ENCODE measurements at places on chromosomes 2 and 18.

GRCh38 chr2:33617401-33617800, 18.3 kb upstream of the FAM98A start:
- no peak for DNase-seq

DNA sequence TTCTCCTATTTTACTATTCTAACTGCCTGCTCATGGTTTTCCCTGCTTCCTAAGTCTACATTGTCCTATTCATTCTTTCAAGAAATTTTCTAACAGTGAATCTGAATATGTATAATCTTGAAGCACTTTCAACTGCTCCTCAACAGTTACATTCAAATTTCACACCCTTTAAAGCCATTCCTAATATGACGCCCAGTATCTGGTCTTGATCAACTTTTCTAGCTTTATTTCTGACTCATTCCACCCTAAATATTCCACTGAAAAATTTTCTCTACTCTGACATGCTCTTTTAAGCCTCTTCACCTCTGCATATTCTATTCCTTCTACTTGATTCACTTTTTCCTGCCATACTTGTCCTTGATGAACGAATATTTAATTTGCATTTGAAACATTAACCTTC, 1893.9 kb upstream of the PIK3C3 start:
- DNase-seq = no peak

GRCh38 chr2:211014376-211014775, 458.0 kb downstream of the CPS1 start:
- DNase-seq = no peak

DNA sequence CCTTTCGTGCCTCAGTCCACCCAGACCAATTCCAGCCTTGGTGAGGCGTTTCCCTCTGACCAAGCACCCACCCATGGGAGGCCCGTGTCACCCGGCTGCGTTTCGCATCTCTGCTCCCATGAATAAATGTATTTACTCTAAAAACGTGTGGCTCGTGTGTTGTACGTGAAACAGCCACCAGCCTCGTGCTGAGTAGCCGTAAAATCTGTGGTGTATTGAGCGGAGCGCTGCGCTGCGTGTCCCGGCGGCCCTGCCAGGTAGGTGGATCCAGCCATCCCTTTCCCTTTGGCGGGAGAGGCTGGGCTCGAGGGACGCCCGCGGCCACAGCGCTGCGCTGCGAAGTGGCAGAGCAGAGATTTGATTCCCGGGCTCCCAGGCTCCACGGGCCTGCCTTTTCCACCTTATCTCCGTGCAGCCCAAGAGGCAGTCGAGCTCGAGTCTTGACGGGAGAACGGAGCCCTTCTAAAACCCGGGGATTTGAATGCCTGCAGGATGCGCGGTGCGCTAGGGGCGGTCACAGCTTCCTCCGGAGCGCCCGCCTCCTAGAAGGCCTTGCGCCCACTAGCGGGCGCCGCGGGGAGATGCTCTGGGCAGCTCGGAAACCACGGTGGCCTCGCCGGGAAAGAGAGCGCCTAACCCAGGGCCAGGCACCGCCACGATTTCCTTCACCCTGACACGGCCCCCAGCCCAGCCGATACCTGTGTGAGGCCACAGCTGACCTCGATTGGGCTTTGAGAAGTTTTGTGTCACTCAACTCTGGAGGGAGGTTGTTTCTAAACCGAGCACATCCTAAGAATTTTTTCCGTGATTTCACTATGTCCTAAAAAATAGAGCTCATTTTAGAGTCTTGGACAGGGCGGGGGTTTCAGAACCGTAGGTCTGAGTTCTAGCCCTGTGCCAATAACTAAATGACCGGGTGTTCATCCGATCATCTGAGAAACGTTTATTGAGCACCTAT, 3.9 kb upstream of the PSMD1 start:
- peak; percentile 51 for DNase-seq

DNA sequence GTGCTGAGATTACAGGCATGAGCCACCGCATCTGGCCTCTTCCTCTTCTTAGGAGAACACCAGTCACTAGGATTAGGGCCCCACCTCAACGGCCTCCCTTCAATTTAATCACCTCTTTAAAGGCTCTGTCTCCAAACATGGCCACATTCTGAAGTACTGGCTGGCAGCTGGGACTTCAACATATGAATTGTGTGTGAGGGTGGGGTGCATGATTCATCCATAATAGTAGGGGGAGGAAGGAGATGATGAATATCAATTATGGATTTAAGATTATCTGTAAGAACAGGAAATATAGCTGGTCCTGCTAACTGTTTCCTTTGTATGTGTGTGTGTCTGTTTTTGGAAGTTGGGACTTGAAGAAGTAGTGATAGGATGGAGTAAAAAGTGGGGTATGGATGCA, 14.7 kb upstream of the EPG5 start:
- no peak for DNase-seq

DNA sequence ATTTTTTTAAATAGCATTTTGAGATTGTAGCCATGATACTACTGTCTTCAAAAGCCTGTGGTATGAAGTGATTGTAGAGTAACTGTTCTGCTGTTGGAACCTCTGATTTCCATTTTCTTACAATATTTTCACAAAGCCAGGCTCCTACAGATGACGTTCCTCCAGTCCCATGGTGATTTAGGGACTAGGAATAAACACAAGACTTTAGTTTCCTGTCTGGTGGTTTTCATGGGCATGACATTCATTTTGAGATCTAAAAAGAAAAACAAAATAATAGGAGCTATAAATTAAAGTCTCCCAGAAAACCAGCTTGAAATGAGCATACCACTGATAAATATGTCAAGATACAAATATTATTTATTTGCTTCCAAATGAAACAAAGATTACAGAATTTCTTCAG, 1223.5 kb upstream of the CELF4 start:
- DNase-seq = no peak

DNA sequence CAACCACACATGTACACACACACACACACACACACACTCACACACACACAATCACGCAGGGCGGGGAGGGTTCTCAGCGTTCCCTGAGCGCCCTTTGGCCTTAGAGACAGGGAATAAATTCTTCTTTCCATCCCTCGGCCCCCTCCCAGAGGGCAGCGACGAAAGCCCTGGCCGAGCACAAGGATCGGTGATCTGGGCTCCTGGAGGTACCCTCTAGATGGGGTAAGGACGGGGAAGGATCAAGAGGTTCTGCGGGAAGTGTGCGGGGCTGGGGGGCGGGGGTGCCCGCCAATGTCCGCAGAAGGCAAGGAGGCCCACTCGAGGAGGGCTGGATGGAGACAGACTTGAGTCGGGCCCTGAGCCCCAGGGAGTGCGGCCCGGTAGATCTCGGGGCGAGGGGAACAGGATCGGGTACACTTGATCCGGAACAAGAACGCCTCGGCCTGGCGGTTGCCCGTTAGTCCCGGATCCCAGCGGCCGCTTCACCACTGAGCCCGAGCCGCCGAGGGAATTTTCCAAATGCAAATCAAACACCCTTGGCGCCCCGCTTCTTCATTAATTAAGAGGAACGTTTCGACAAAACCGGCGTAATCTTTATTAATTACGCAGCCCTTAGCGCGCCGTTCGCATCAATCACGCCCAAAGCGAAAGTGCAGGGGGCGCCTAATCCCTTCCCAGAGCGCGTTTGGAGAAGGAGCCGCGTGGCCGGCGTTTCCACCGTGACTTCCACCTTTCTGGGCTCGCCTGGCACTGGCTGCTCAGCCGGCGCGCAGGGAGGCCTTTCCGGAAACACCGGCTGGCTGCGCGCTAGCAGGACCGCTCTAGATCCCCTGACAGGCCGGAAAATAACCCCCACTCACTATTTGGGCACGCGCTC, 7.0 kb upstream of the PAX3 start:
- DNase-seq = peak; percentile 40

DNA sequence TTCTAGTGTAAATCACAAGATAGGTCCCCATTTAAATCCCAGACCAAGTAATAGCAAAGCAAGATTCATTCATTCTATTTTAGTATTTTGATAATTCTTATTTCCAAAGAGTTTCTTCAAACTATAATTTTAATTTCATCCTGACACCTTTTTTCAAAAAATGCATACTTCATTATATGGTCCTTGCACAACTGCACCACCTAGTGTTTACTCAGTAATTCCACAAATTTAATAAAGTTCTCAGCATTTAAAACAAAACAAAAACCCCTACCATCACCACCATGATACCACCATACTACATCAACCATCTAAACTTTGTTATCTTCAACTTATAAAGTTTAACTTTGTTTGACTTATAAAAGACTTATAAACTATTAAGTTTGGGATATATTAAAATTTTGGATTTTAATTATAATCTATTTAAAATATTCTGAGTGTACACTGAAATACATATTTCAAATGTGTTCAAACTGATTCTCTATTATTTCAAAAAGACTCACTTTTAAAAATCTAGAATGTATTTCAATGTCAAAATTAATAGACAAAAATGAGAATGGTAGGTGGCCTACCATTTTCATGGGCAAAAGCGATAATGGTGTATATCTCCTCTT, 44.2 kb downstream of the WDPCP start:
- no peak for DNase-seq

DNA sequence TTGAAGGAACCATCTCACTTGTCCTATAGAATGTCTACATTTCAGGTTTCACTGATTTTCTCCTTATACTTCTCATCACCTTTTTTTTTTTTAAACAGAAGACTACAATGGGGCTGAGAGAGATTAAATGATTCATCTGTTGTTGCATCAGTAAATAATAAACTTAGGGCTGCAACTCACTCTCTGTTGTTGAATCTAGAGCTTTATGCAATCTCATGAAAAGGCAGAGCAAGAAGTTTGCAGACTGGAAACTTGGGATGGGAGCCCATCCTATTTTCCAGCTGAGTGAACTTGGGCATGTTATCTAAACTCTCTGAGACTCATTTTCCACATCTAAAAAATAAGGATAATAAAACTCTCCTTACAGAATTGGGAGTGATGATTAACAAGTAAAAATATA, 58.4 kb downstream of the PDE1A start:
- no peak for DNase-seq

DNA sequence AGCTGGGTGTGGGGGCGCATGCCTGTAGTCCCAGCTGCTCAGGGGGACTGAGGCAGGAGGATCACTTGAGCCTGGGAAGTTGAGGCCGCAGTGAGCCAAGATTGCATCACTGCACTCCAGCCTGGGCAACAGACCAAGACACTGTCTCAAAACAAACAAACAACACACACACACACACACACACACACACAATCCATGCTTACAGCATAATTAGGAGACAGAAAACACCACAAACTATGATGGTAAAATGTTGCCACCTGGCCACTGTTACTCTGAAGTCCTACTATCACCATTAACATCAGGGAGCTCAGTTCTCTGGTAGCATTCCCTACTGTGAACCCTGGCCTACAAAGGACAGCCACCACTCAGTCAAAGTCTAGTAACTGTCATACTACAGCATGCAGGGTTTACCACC, 18.3 kb downstream of the DNPEP start:
- DNase-seq = no peak

GRCh38 chr2:28206762-28207161, 185.9 kb upstream of the FOSL2 start:
- DNase-seq = no peak

DNA sequence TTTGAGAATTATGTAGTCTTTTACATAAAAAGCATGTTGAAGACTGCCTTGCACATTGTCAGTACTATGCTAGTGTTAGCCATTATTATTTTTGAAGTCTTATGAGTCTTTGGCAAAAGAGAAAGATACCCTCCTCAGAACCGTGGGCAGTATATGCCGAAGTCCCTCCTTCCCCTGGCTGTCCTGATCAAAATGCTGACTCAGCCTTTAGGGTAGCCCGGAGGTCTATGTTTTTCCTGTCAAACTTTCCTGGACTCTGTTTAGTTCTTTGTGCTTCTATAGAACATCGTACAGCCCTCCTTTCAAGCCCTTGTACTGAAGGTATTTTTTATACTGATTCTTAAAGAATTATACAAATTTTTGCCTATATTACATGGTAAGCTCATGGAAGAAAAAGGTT, 264.7 kb upstream of the ATP5MC3 start:
- DNase-seq = no peak

DNA sequence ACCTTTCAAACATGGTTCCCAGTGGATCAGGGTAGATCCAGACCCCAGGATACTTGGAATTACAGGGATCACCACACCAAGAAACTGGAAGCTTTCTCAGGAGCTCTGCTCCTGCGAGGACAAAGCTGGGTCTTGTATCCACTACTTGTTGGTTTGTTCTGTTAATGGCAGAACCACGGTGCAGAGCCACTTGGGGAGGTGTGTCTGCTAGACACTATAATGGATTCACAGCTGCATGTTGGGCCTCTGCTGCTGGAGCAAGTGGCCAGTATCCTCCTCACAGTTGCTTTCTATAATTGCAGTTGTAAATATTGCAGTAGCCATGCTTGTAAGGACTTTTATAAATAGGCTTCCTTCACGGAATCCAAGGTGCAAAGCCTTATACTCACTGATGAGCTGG, 12.9 kb downstream of the FOSL2 start:
- no peak for DNase-seq

- DNase-seq = no peak
Measured at GRCh38 chr2:44620189-44620990, 258.6 kb downstream of the CAMKMT start.

DNA sequence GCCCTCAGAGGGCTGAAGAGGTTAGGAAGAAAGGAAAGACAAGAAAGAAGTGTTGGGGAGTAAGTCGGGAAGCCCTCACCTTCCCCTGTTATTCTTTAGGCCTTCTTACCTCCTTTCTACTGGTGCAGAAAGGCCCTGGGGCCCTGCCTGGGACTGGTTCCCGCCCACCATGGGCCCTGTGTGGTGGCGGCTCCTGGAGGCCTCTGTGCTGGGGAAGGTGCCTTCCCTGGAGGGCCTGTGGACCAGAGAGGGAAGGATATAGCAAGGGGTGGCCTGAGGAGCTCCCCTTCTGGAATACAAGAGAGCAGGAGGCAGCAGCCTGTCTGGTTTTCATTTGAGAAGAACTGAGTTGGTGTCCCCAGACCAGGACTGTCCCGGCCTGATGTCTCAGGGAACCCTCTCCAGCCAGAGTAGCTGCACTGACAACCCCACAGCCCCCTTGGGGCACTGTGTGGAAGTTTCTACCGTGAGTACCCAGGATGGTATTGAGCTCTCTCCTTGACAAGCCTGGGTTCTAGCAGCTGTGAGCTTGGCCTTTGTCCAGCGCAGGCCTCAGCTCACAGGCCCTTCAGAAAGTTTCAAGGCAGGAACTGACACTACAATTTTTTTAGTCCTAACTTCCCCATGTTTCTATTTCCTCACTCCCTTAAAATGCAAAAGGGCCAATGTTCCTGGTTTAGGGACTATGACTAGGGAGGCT, 47.1 kb downstream of the EFR3B start:
- DNase-seq = no peak

All from D721Med (cell line).